ENCODE measurements at places on chromosomes 11 and 22.

DNA sequence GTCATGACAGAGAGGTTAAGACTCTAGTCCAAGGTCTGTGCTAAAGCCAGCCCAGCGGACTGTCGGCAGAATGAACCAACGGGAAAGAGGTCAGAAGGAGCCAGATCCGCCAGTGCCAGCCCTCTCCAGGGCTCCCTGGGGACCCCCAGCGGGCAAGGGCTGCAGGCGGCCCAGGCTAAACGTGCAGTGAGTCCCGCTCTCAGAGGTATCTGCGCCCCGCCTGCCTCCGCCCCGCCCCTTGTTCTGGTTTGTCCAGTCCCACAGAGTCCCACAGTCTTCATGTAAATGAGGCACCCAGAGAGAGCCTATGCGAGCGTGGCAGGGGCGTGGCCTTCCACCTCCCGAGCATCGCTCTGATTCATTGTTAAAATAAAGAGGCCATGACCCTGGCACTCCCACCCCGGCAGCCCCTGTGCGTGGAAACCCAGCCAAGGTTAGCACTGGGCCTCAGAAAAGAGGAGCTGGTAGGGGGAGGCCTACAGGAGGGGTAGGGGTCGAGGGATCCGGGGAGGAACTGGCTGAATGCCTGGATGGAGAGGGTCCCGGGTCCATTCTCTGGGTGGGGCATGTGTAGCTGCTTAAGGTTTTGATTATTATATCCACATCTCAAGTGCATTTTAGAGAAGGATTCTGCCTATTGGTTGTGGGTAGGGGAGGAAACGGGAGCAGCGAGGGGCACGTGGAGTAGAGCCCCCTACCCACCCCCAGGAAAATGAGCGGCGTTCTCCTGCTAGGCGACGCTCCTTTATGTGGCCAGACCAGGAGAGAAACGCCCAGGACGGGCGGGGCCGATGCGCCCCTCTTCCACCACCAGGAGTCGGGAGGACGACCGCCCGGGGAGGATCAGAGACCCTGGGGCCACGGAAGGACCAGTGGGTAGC lies at the start of gene TRIOBP:
Gene TRIOBP, plus strand, starts transcription at position 392 of the 881 bp plus-strand sequence. CDS start 4,318 bp downstream, outside the sequence.
- peak; percentile 95 for DNase-seq

- DNase-seq, result peak; percentile 97
These were observed 14.4 kb downstream of the PRSS23 start for GRCh38 chr11:86814775-86815174.

- no peak for DNase-seq
These were observed 107.9 kb downstream of the SCN3B start for GRCh38 chr11:123546515-123546914.

GRCh38 chr22:27810609-27811151 lies 9.1 kb upstream of the MN1 start:
- DNase-seq, result peak; percentile 57
